Stimulated activated CD4-positive, alpha-beta T cell treated with anti-CD3 and anti-CD28 coated beads, Interleukin-1b, Interleukin-23, amount 100 ng/mL, for 1 hour (primary cell): ENCODE measurements at places on chromosomes 3 and 15.

GRCh38 chr3:185789891-185790830, 34.7 kb downstream of the IGF2BP2 start:
- DNase-seq, result no peak

DNA sequence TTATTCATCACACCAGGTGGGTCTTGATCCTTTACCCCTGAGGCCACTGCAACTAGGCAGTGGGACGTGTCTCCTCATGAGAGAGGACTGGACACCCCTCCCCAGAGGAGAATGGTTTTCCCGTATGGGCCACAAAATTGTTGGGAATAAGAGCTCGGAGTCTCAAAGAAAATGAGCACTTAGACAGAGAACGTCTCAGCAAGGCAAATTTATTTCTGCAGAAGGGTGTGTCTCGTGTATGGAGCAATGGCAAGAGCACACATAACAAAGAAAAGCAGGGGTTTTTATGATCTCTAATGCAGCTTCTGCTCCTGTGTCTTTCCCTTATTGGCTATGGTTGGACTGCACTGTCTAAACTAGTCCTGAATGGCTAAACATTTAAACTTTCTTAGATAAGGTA, 803.5 kb downstream of the PLOD2 start:
- DNase-seq, result no peak

GRCh38 chr3:13595485-13595884, 46.6 kb downstream of the FBLN2 start:
- no peak for DNase-seq

DNA sequence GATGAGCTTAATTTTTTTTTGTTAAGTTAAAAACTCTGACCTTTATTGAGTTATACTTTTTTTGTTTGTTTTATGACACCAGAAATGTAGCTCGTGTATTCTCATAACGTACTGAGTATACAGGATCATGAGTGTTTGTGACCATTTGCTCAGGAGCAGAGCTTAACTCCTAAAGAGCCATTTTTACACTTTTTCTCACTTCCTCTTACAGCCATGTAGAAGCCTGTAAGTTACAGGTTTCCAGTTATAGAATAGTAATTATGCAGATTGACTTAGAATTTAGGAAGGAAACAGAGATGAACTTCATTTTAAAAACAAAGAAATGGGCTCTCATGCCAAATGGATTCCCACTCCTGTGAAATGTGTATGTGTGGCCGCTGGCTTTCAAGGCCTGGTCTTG, 151.7 kb downstream of the MCTP2 start:
- DNase-seq, result no peak

DNA sequence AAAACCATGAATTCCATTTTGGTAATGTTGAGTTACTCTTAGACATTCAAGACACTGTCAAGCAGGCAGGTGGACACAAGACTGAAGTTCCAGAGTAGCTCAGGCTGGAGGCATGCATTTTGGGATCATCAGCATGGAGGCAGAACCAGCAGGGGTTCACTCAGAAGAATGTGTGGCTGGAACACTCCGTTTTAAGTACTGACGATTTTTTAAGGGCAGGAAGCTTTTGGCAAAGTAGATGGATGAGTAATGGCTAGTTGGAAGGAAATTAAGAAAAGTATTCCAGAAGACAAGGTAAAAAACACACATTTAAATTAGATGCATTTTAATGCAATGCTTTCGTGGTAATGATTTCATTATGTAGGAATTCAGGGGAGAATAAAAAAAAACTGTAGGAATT, 420.4 kb downstream of the ROBO2 start:
- no peak for DNase-seq

- DNase-seq, result peak; percentile 8
Observed at GRCh38 chr15:72306211-72306785, 13.7 kb downstream of the CELF6 start.

DNA sequence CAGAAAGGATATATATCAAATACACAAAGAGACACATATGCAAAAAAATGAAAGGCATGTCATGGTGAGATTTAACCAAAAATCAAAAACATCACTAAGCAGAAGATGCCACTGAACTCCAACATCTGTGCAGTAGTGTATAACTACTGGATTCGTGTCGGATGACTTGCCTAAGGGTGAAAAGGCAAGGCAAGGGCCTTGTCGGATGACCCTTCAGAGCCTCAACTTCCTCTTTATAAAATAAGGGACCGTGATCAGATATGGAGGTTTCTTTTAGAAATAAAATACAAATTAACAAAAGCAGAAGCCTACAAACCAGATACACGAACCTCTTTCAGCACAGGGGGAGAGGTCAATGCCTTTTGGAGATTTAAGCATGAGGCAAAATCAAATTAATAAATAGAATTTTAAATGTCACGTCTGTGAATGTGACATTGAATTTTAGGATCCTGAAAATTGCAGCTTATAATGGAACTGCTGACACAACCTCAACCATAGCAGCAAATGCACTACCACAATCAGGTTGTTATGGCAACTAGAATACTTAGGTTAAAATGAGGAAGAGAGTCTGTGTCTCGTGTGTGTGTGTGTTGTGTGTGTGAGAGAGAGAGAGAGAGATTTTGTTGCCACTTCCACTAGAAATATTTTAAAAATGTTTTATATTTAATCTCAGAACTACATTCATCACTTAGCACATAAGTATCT, 8.3 kb upstream of the CHRM5 start:
- no peak for DNase-seq

GRCh38 chr3:143040261-143040879, 39.0 kb downstream of the U2SURP start:
- no peak for DNase-seq

DNA sequence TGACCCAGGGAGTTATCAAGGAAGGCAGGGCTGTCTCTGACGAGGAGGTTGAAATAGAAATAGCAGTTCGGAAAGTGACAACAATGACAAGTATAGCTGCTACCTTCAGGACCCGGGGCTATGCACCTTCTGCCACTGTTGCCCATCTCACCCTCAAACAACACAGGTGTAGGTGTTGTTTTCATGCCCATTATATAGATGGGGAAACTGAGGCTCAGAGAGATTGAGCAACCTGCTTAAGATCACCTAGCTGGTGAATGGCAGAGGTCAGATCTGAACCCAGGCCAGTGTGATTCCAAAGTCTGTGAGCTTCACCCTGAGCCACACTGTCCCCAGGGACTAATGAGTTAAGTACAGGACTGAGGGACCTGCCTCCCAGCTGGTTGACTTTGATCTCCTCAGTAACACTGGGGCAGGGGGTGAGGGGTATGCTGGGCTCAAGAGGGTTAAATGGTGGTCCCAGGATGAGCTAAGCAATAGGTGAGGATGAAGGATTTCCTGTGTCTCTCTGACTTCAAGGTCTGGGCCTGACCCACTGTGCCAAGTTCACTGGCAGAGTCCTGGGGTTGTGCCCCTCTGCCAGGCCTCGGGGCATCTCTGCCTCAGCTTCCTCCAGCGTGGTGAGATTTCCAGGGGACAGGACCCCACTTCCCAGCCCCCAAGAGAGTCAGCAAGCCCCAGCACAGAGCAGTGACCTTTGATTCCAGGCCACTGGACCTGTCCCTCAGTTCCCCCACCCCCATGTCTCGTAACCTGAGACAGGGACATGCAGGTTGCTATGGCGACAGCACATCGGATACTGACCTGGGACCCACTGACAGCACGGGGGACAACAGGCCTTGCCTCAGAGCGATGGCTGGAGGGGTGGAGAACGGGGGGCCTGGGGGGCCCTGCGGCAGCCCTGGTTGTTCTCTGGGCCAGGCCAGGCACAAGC, 35.0 kb downstream of the ATP2B2 start:
- DNase-seq, result no peak

GRCh38 chr3:100902572-100902971, 90.6 kb downstream of the ABI3BP start:
- DNase-seq, result no peak

DNA sequence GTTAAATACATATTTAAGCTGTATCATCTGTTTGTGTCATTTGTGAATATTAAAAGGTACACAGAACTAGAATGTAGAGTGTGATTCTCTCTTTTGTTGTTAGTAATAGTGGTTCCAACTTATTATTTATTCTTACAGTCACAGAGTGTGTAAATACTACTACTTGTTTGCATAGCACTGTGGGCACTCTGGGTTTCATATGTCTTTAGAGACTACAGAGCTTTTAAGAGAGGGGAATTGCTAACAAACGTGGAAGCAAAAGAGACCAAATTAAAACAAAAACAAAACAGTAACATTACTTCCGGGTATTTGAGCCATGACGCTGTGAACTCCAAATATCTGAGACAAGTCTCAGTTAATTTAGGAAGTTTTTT, 828.0 kb upstream of the DPPA4 start:
- no peak for DNase-seq

DNA sequence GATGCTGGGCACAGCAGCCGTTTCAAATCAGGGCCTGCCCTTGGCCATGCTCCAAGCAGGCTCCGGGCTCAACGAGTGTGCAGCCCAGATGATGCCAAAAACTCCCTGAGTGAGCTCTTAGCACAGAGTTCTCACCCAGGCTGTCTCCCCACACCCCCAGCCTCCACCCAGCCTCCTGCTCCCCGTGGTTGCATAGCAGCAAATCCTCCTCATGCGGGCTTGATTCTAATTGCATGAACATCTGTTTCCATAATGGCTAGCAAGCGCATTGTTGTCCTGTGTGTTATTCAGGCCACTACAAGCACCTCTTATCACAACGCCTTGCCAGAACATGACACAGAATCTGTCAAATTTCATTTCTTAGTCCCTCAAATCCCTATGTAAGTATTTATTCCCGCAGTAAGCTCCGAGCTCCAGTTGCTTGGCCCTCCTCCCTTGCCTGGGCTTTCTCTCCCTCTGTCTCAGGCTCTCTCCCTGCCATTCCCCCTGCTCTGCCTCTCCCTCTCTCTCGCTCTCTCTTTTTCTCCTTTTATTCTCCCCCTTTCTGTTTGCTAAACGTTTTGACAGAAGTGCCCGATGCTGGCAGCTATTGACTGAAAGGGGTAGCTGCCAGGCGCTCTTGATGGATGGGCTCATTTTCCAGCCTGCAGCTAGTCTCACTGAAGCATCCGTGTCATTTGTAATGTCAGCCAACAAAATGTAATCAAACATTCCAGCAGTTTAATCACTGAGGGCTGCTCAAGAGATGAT, 306.5 kb downstream of the IL20RB start:
- DNase-seq, result no peak

GRCh38 chr3:13120289-13120927, 47.2 kb upstream of the IQSEC1 start:
- DNase-seq, result no peak

- DNase-seq, result no peak
Observed at GRCh38 chr3:87307805-87308204, 31.4 kb upstream of the POU1F1 start.

- no peak for DNase-seq
Observed at GRCh38 chr3:144244662-144245061, 273.0 kb downstream of the DIPK2A start.

- no peak for DNase-seq
Observed at GRCh38 chr15:51869060-51869421, 39.6 kb downstream of the TMOD3 start.

- no peak for DNase-seq
Observed at GRCh38 chr15:63420333-63420747, 38.7 kb upstream of the CA12 start.

DNA sequence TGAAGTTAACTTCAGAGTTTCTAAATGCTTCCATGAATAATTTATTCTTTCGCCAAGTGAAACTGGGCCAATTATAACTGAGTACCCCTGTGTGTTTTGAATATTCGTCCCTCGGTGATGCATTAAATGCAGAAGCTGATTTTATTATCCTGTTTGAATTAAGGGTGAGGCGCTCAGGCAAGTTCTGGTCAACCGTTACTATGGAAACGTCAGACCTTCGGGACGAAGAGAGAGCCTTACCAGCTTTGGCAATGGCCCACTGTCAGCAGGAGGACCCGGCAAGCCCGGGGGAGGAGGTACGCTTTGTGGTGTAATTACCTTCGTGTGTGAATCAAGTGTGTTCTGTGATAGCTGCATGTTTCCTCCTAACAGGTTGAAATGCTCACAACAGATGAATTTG, 239.8 kb downstream of the ITPR1 start:
- no peak for DNase-seq

- no peak for DNase-seq
Observed at GRCh38 chr15:89346516-89347231, 12.1 kb upstream of the POLG start.

DNA sequence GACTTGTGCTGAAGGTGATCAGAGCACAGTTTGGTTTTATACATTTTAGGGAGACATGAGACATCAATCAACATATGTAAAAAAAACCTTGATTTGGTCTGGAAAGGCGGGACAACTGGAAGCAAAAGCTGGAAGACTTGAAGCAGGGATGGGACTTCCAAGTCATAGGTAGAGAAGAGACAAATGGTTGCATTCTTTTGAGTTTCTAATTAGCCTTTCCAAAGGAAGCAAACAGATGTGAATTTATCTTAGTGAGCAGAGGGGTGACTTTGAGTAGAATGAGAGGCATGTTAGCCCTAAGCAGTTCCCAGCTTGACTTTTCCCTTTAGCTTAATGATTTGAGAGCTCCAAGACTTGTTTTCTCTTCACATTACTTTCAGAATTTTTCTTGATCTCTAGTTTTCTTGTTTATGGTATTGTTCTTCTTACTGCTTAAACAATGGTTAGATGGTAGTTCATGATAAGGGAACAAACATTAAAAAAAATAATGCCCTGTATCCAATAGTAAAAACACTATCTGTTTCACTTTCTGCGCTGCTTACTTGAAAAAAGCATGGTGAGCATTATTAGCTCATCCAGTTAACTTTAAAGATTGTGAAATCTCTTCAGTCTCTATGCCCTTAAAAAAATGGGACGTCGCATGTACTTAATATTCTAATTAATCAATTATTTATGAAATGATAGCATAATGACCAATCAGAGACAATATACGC, 48.5 kb upstream of the BCHE start:
- no peak for DNase-seq
